Stimulated activated CD4-positive, alpha-beta T cell treated with anti-CD3 and anti-CD28 coated beads, TNF-alpha, amount 100 ng/mL, for 1 hour (primary cell): ENCODE measurements at places on chromosomes 12 and 14.

DNA sequence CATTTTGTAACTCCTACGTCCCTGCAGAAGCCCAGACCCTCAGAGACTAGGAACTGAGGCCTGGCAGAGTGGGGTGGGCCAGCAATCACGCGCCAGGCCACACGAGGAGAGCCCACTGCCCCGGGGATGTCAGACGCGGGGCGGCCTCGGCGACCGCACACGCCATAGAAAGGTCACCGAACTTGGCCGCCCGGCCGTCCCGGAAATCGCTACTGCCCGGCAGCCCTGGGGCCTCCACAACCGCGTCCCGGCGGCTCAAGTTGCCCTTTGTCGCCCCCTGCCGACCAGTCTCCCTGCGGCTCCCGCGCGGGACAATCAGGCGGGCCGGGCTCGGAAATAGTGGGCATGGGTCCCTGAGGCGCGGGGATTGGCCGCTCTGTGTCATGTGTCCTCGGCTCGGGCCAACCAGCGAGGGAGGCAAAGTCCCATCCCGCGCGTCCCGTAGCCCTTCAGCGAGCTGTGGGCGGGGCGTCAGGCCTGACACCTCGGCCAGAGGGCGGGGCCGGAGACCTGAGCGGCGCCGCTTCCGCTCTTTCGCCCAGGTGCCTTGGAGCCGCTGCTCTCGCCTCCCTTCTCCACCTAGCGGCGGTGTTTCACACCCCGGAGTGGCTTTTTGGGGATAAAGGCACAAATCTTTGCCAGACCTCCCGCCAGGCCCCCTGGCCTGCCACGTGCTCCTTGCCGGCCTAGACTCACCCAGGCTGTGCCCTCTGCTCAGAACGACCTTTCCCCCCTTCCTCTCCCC, 33.4 kb upstream of the DEGS2 start:
- DNase-seq, result peak; percentile 99

DNA sequence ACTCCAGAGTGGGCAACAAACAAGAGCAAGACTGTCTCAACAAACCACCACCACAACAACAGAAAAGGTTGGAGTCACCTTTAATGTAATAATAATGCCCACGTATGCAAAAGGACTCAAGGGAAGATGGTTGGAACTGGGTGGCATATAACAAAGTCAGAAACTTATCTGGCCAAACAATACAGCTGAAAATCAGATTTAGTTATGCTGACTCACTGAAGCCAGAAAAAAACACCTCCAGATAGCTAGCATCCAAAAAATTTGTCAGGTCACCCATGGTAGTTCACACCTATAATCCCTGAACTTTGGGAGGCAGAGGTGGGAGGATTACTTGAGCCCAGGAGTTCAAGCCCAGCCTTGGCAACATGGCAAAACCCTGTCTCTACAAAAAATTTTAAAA, 24.4 kb downstream of the SLC11A2 start:
- DNase-seq, result no peak

GRCh38 chr12:113232840-113233585, 11.7 kb downstream of the TPCN1 start:
- peak; percentile 44 for DNase-seq

- DNase-seq, result no peak
These were observed 20.2 kb downstream of the SLC2A3 start for GRCh38 chr12:7915661-7916403.

- no peak for DNase-seq
These were observed 988.9 kb upstream of the FLRT2 start for GRCh38 chr14:84541018-84541417.

- no peak for DNase-seq
These were observed 203.7 kb downstream of the LRFN5 start for GRCh38 chr14:41810362-41810761.

DNA sequence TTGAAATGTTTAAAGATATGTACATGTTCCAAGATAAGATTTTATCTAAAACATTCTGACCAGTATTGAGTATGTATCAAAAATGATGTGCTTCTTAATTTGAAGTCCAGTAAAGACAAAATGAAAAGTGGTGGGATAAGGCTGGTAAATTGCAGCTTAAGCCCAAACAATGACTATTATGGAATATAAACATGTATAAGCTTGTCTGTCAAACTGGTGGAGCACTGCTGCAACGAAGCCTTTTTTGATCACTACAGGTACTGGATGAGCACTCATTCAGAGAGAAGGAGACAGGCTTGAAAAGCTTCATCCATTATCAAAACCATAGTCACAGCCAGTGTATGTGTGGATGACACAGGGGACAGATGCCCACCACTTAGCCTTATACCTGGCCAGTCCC, 138.4 kb downstream of the ATP23 start:
- DNase-seq, result no peak

DNA sequence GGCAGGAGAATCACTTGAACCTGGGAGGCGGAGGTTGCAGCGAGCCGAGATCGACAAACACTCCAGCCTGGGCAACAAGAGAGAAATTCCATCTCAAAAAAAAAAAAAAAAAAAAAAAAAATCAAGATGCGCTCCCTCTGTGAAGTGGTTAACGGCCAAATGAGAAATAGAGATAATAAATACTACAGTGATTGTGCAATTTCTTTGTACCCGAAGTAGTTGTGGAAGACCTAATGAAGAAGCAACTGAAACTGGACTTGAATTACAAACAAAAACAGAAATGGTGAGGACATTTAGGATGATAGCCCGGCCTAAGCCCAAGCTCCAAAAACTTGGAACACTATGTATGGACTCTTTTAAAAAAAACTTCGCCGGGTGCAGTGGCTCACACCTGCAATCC, 44.2 kb upstream of the CDK17 start:
- DNase-seq, result no peak

DNA sequence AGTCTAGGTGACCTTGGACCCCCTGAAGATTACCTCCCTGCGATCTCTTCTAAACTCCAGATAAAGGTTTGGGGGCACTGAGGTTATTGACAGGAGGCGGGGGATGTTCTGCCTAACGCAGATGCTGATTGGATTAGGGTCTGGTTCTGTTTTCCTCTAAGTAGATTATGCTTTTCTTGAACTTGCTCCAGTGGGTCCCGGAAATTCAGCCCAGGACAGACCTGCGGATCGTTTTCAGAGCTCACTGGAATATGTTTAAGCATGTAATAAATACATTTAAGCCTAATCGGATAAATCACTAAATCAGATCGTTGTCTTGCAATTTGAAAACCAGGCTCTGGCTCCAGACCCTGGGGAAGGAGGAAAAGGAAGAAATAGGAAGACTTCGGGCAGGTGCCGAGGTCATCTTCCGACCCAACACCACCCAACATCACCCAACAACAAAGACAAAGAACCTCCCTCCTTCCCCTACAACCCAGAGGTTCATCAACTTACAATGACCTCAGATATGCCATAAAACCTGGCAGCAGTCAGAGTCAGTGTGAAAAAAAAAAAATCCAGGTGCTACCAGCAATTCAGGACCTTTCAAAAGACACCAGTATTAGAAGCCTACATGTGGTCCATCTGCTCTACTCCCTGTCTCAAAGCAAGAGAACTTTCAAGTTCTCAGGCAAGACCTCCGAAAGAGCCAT, 148.4 kb downstream of the KSR2 start:
- DNase-seq, result no peak

DNA sequence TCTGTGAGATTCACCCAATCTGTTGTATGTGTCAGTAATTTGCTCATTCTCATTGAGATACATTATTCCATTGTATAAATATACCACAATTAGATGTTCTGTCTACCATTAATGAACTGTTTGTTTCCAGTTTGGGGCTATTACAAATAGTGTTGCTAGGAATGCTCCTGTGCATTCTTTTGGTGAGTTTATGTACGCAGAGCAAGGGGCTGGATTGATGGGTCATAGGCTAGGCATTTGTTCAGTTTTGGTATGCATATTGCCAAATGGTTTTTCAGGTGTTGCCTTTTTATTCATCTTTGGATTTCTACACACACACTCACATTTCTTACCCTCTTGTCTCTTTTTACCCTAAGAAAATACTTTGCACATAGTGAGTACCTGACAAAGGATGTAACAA, 93.4 kb downstream of the GPATCH2L start:
- DNase-seq, result no peak

GRCh38 chr14:84991021-84991420, 538.9 kb upstream of the FLRT2 start:
- no peak for DNase-seq

DNA sequence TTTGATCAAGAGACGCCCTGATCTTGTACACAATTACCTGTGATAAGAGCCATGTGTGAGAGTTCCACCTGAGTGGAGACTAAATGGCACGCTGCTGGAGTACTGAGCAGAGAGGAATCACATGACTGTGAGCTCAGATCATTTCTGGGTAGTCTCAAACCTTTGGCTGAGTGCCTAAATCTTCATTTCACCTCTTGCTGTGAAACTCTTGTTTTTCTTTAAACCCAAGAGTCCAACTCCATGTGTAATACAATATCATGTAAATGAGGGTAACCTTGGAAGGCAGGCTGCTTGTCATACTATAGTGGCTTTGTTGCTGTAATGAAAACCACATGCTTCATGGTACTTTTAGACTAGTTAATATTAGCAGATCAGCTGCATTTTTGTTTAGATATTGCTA, 156.9 kb downstream of the CAND1 start:
- no peak for DNase-seq

DNA sequence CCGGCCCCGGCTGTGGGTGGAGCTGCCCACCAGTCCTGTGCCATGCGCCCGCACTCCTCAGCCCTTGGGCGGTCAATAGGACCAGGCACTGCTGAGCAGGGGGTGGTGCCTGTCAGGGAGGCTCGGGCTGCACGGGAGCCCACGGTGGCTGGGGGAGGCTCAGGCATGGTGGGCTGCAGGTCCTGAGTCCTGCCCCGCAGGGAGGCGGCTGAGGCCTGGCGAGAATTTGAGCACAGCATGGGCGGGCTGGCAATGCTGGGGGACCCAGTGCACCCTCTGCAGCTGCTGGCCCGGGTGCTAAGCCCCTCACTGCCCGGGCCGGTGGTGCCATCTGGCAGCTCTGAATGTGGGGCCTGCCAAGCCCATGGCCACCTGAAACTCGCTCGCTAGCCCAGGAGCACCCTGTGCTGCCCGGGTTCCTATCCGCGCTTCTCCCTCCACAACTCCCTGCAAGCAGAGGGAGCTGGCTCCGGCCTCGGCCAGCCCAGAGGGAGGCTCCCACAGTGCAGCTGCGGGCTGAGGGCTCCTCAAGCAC, 1371.1 kb downstream of the FSCB start:
- no peak for DNase-seq

DNA sequence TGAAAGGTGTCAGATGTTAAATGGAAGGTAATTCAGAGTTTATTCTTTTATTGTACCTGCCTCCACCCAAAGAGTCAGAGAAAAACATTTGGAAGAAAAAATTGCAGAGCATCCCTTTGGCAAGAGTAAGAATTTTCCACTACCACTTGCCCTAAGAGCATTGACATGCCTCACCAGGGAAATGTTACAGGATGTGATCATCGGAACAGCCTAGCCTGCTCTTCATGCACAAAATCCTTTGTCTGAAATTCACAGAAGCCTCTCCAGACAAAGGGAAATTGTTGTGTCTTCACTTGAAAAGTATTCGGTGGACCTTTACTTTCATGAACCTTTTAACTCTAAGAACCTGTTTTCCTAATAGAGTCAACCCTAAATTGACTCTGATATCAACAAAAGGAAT, 36.9 kb downstream of the ATP2A2 start:
- no peak for DNase-seq

GRCh38 chr14:36768638-36769337, 107.1 kb downstream of the PAX9 start:
- DNase-seq, result no peak

- DNase-seq, result no peak
These were observed 115.5 kb downstream of the FUT8 start for GRCh38 chr14:65528069-65528468.

DNA sequence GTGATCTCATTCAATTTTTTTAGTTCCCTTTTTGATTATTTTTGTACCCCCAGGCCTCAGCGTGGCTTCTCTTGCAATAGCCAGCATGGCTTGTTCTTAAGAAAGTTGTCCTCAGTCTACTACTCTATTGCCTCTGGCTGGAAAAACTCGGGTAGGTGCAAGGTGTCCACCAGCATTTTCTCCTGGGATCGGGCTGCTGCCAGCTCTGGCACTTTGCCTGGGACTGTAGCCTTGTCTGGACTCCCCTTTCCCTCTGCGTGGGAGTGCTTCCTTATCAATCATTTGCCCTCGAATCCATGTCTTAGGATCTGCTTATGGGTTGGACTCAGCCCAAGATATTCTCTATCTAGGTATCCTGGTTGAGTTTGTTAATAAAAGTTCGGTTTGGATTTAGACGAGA, 773.4 kb downstream of the DIO2 start:
- DNase-seq, result no peak

- no peak for DNase-seq
These were observed 10.4 kb downstream of the AKAP5 start for GRCh38 chr14:64475585-64476273.

DNA sequence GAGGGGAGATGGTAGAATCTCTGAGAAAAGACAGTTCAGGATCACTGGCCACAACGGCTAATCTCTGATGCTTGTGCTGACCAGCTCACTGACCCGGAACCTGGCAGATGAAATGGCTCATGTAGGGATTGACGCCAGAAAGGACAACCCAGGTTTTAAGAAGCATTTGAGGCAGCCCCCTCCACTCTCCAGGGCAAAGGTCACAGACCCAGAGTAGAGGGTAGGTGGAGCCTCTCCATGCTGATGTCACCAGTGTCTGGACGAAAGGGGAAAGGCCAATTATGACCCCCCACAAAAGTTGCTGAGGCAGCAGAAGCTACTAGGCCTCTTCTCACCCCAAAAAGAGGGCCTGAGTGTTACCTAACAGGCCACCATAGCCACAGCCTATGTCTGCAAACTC, 1.2 kb downstream of the METTL1 start:
- no peak for DNase-seq

GRCh38 chr12:104969343-104969742, 11.3 kb upstream of the SLC41A2 start:
- no peak for DNase-seq

DNA sequence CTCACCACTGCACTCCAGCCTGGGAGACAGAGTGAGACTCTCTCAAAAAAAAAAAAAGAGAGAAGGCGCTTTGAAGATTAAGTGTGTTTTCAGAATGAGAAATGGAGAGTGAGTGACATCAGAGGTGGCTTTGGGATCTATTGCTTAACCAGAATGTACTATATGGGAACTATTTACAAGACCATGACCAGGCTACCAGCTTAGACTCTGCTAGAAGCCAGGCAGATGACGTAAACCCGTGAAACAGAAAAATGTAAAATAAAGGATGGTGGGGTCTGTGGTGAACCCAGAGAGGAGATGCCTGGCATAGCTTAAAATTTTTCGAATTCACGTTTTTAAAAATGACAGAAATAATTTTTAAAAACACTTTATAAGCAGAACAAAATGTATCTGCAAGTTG, 82.0 kb downstream of the IFT43 start:
- DNase-seq, result no peak

- DNase-seq, result no peak
These were observed 136.4 kb downstream of the PTPRR start for GRCh38 chr12:70784042-70784668.
